ENCODE measurements at places on chromosomes 2 and 18. TPM values are rescaled to one million over a fixed set of nuclear protein-coding genes. Genes with fewer than 3 reads are reported as not detected.

DNA sequence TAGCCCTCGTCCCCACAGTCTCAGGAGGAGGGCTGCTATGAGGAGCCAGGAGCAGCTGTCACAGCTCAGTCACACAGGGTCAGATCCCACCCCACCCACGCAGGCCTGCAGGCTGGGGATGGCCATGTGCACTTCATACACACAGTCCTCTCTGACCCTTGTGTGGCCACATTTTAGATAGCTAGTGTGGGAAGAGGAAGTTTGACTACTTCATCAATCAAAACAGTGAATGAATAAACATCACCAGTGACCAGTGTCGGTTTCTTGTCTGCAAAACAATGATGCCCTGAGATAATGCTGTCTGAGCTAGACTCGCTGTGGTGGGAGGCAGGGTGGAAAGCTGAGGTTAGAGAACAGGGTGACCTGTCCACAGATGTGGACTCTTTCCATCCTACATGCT, 107.1 kb downstream of the PIEZO2 start:
- DNase-seq: no peak

- no peak for DNase-seq
These were observed 86.7 kb downstream of the NRP2 start for GRCh38 chr2:205768815-205769494.

Gene KCNJ3
- not detected for total RNA-seq

Gene EDAR
- 3.2 TPM for total RNA-seq

Gene SERPINB2
- total RNA-seq: not detected
